Activated T-cell treated with anti-CD3 and anti-CD28 coated beads for 48 hours (primary cell): ENCODE measurements at places on chromosomes 7 and 10.

GRCh38 chr10:84288151-84288550, 40.2 kb upstream of the CCSER2 start:
- DNase-seq = no peak

DNA sequence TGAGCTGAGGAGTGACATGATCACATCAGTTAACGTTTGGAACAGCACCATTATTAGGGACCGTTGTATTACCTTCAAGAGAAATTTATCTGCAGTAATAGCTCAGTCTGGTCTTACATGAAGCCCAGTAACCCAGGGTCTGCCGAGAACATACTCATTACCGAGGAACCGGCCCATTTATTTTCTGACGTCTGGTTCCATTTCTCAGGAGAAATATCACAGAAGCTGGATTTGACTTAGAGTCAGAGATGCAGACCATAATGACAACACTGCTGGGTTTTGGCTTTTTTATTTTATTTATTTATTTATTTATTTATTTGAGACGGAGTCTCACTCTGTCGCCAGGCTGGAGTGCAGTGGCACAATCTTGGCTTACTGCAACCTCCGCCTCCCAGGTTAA, 163.1 kb downstream of the CCDC3 start:
- no peak for DNase-seq

- no peak for DNase-seq
These were observed 149.2 kb upstream of the GHITM start for GRCh38 chr10:83990126-83990525.

DNA sequence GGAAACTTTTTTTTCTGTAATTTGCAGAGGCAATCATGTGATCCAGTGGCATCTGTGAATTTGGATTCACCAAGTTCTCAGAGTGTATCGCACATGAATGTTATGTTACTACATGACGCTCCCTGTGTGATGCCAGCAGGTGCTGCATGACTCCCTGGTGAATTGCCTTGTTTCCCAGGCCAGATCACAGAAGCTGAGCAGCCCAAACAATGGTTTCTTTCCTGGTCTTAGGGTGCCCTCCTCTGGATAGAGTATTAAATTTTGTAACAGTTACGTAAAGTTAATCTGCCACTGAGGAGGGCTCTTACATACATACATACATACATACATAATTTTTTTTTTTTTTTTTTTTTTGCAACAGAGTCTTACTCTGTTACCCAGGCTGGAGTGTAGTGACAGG, 3.6 kb downstream of the ZSCAN21 start:
- no peak for DNase-seq

GRCh38 chr10:130769146-130770017, 542.1 kb downstream of the TCERG1L start:
- DNase-seq = no peak

GRCh38 chr10:49407552-49408137, 11.8 kb upstream of the DRGX start:
- DNase-seq = peak; percentile 65

- DNase-seq = no peak
These were observed 74.5 kb downstream of the DNAJC1 start for GRCh38 chr10:21929070-21929469.

DNA sequence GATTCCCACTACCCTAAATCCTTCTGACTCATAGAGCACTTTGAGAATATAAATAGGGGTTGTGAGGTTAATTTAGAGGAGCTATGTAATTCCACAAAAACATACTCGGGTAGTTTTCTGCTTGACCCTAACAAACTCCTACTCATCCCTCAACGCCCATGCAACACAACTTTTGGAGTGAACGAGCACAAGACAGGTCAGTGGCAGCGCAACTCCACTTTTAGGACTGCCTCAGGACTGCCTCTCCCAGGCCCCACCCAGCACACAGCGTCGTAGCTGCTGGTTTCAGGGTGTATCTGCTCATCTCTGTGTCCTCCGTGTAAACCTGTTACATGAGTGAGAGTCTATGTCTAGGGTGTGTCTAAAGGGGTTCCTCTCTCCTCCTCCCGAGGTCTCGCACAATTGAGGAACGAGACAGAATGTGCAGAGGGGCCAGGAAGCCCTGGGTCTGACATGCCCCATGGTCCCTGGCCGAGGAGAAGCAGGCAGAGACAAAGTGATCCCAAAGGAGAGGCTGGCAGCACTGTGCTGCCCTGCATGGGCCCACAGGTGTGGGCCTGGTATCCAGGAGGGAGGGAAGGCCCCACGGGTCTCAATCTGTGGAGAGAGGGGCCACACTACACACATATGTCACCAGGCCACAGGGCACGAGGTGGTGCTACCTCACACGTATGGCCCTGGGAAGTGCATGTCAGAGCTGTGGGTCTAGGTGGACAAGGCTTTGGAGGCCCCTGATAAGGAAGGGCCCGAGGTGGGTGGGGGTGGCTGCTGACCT, 45.5 kb downstream of the CAMK2B start:
- no peak for DNase-seq

DNA sequence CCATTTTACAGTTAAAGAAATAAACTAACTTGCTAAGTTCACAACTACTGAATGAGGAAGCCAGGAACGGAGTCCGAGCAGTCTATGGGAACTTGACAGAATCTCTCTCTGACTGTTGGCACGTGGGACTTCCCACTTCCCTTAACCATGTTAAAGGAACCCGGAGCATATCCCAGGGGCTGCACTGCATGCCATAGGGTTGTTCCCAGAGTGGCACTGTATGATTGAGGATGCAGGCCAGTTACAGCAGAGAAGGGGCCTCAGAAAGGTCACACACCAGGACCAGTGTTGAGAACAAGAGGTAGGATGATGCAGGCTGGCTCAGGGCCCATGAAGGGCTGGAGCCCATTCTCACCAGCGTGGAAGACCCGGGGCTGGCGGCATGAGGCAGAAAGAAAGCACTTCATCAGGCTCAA, 201.8 kb downstream of the NSUN6 start:
- DNase-seq = no peak

GRCh38 chr7:6637544-6638229, 569 bp downstream of the ZNF316 start:
- DNase-seq = peak; percentile 60

GRCh38 chr7:12641196-12641595, 46.2 kb upstream of the ARL4A start:
- DNase-seq = no peak

GRCh38 chr10:87551326-87551725, 46.6 kb downstream of the MINPP1 start:
- no peak for DNase-seq
